ENCODE measurements at places on chromosomes 16 and 17.

- DNase-seq = no peak
Observed at GRCh38 chr16:52906281-52906680, 146.4 kb downstream of the CHD9NB start.

- no peak for DNase-seq
Observed at GRCh38 chr17:75146592-75146991, 7.7 kb downstream of the JPT1 start.

DNA sequence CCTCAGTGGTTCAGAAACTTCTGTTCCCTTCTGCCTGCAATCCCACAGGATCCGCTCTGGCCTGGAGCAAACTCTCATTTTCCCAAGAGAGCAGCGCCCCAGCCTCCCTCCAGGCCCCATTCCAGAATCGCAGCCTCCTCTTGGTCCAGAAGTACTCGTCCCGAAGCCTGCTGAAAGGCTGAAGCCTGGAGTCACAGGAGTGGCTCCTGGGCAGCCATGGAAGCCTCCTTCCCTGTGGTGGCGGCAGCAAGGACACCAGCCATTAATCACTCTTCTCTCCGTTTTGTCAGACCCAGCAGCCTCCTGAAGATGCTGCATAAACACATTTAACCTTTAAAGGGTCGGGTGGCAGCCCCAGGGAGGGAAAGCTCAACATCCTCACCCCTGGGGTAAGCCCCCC lies 66.9 kb upstream of the TNRC6C start:
- DNase-seq = no peak

DNA sequence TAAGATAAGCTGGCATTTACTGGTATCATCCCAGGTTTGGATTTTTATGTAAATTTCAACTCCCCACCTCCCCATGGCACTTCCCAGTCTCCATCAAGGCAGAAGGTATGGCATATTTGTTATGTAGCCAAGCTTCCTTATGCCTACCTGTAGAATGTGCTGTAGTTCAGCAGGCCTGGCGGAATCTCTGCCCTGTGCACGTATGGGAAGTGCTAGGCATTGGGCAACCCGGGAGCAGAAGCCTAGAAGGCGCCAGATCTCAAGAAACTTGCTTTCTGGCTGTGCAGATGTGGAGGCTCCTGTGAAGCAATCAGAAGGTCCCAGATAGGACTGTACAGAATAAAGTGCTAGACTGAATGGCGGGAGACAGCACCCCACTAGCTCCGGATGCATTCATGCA lies 64.7 kb downstream of the SNX20 start:
- DNase-seq = no peak

GRCh38 chr16:12210258-12210880 lies 233.8 kb downstream of the SNX29 start:
- no peak for DNase-seq

- DNase-seq = no peak
Observed at GRCh38 chr17:56926270-56926669, 12.4 kb upstream of the TRIM25 start.

DNA sequence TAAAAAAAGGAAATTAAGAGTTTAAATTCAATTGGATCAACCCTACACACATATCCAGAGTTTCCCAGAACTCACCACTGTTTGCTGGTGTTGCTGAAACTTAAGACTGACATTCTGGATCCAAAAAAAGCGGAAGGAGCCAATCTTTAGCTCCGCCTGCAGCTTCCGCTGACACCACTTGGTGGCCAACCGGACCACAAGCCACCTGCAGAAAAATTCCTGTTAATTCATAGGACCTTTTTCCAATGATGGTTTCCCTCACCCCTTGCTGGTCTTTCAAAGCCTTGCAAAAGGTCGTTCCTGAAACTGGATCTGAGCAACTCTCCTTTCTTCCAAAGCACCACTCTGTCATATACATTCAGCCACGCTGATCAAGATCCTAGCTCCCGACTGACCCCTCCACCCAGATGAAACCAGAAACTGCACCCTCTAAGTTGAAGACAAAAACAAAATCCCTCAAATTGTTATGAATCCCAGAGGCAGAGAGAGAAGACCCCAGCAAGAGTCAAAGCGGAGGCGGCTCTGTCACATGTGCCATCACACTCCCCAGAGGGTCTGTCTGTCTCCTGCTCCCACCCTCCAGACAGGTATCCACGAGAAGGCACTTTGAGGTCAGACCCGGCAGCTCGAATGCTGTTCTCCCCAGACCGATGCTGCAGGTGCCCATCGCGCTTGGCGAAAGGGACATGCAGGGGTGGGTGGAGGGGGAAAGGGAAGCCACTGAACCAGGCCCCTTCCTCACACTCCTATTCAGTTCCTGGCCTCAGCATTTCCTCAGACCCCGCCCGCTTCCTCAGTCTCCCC lies 773 bp downstream of the BLTP2 start:
- no peak for DNase-seq

DNA sequence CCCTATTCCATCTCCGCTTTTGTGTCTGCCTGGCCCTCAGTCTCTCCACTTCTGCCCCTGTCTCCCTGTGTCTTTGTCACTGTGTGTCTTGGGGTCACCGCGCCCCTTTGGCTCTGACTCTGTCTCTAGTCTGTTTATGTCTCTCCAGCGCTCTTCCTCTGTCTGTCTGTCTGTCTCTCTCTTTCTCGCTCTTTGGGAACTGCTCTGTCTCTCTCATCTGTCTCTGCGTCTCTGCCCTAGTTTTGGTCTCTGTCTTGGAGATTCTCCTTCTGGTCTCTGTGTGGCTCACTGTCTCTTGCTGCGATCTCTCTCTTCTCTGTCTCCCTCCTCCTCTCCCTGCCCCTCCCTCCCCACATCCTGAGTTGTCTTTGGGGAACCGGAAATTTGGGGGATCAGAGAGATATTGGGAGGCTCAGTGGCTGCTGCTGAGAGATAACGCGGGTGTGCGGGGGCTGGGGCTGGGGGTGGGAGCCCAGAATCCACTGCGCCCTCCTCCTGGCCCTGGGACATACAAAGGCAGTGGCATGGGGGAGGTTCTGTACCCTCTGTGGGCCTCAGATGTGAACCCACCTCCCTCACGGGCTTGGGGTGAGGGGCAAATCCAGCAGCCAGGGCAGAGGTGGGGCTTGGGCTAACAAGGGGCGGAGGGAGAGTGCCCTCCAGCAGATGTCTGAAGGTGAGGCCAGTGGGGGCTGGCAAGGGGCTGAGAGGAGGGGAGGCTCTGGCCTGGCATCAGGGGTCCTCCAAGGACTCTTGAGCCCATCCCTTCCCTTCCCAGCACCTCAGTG lies 24.4 kb downstream of the LAT start:
- DNase-seq = no peak

GRCh38 chr17:32385121-32385520 lies 35.2 kb downstream of the ZNF207 start:
- DNase-seq = no peak

- DNase-seq = no peak
Observed at GRCh38 chr17:74245145-74245831, 28.7 kb upstream of the DNAI2 start.

DNA sequence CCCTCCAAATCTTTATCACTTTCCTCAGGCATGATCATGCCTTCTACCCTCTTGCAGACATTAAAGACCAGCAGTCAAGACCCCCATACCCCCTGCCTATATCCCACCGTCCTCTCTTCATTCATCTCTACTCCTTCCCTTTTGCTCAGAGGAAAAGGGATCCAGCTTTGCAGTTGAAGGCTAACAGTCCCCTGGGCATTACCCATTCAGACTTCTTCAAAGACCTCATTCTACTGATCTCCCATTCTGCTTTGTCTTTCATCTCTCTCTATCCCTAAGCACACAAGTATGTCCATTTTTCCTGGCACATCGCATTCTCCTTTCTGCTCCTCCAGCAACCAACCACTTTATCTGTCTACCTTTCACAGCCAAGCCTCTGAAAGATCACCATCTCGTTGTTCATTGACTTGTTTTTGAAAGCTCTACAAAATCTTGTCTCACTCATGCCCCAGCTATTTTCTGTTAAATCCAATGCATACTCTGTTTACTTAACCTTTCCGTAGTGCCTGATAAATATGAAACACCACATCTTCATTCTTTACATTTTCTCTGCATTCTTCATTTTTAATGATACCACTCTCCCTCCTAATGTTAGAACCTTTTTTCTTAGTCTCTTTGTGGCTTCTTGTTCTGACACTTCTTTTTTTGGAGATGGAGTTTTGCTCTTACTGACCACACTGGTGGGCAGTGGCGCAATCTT lies 14.1 kb upstream of the LCMT1 start:
- DNase-seq = no peak

- DNase-seq = no peak
Observed at GRCh38 chr17:36851250-36851649, 86.0 kb upstream of the LHX1 start.

GRCh38 chr17:8997994-8998628 lies 23.2 kb upstream of the NTN1 start:
- no peak for DNase-seq

DNA sequence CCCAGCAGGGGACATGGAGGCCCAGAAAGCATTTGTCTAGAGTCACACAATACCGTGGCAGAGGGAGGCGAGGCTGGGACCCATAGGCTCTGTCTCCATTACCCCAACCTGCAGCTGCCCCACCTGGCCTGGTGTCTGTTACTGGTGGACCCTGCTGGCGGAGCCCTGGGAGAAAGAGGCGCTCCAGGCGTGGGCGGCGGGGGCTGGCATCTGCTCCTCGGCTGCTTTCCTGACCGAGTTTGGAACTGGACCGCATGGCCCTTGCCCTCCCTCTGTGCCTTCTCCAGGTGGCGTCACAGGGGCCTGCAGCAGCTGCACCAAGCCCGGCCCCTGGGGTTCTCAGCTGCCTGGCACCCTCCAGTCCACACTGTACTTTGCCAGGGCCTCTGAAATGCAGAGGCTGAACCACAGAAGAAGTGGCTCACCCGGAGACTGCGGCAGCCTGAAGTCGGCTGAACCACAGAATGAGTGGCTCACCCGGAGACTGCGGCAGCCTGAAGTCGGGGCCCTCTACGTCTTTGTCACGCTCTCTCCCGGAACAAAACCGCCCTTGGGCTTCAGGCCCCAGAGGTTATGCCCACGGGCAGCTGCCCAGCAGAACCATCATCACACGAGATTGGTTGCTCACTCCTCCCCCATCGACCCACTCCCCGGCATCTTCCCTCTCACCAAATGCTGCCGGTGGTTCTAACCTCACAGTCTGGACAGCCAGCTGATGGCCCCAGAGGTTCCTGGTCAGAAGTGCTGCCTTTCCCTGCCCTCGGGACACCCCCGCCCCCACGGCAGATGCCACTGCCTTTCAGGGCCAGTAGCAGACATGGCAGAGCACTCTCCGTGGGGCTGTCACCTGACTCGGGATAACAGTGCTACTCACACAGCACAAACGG lies 20.2 kb downstream of the CBFA2T3 start:
- no peak for DNase-seq

DNA sequence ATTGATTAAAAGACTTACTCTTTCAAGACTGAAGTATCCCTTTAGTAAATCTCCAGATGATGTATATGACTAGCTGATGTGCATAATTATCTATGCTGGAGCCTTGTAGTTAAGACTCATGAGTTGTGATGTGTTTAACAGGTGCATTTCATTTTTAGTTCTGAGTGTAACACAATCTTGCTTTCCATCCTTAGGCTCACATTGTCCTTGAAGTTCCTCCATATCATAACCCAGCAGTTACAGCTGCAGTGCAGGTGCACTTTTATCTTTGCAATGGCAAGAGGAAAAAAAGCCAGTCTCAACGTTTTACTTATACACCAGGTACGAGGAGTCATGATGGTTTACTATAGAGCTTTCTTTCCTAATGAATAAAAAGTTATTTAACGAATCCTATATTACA lies 52.9 kb downstream of the ESRP2 start:
- DNase-seq = no peak

GRCh38 chr17:18985475-18985874 lies 19.1 kb downstream of the FAM83G start:
- DNase-seq = no peak

GRCh38 chr17:44549686-44550085 lies 7.6 kb upstream of the FZD2 start:
- no peak for DNase-seq

GRCh38 chr17:79706931-79707850 lies 23.6 kb upstream of the ENPP7 start:
- no peak for DNase-seq

- no peak for DNase-seq
Observed at GRCh38 chr17:80887639-80888175, 103.9 kb upstream of the CHMP6 start.

DNA sequence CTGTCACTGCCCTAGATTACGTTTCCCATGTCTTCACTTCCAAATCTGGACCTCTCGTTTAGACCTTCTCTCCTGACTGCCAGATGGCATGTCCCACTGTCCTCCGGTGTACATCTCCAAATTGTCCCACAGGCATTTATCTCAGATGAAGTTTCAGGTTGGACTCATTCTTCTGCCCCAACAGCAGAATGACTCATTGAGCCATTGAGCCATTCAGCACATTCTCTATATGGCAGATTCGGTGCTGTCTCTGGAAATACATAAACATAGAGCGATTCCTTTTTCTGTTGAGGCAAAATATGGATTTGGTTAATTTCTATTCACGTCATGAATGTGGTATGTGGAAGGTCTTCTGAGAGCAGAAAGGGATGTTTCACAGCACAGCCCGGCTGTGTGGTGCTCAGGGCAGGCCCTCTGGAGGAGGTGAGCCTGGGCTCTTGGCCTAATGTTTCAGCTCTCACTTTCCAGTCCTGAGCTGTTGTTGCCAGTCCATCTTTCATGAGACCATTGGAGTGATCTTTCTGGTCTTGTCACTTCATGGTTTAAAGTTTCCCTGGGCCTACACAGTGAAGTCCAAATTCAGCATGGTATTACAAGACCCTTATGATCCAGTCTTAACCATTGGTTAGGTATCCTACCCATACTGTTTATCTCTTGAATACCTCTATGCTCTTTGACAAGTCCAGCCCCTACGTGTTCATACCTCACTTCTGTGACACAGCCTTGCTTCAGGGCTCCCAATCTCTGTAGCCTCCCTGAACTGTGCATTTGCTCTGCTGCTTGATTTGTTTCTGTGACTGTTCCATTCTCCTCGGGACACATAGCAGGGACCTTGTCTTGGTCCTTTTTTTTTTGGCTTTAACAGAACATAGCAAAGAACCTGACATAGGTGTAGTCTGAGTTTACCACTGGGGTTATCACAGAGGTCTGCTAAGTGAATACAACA lies 15.9 kb downstream of the HAPSTR1 start:
- DNase-seq = no peak

DNA sequence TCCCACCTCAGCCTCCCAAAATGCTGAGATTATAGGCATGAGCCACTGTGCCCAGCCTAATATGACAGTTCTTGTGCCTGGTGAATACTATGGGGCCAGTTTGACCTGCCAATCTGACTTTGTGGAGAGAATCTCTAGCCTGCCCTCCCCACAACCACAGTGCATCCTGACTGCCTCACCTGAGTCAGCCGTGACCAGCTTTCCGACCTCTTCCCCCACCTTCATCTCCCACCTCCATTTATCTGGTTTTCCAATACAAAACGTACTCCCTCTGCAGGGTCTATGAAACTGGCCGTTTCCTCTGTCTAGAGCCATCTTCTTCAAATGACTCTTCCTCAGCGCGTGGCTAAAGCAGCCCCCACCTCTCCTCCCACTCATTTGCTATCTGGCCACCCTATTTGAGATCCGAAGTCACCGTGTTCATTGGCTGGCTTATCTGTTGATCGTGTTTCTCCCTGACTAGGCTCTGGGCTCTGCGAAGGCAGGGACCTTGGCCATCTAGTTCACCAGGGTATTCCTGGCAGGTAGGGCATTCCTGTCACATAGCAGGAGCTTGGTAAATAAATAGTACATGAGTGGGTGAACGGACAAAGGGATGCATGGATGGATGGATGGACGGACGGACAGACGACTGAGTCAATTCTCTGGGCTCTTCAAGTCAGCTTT lies 22.3 kb upstream of the PLLP start:
- DNase-seq = no peak

All from glomerular endothelial cell (primary cell).